EH (cell line): ENCODE measurements at places on chromosomes 6 and 20.
A peak's percentile ranks its signal among the peaks of the same experiment; 100 is the strongest.

- no peak for DNase-seq
Observed at GRCh38 chr20:38032585-38033329, 499 bp downstream of the TTI1 start.

DNA sequence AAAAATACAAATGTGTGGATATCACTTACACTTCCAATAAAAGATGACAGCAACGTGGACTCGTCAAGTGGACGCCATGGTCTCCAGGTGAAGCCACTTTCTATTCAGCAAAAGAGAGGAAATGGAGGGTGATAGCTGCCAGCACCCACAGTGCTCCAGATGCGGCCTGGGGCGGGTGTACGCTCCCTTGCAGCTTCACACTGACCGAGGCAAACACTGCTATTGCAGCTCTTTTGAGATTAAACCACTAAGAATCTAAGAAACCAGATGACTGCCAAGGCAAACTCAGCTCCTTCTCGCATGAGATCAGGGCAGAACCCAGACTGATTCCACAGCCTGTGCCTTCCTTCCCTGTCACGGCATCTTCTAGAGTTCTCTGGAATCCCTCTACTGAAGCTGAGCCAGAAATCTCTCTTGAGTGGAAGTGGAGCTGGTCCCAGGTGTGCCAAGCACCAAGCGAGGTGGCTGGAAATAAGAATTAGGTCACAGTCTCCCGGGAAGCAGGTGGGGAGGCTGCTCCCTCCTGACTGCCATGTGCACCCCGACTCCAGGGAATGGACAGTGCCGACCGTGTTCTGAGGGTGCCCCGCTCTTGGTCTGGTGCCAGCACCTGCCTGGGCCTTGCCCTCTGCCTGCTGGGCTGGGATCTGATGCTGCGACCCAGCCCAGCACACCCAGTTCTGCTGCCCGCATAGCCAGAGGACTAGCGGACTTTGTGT lies 90.1 kb upstream of the AFDN start:
- no peak for DNase-seq

DNA sequence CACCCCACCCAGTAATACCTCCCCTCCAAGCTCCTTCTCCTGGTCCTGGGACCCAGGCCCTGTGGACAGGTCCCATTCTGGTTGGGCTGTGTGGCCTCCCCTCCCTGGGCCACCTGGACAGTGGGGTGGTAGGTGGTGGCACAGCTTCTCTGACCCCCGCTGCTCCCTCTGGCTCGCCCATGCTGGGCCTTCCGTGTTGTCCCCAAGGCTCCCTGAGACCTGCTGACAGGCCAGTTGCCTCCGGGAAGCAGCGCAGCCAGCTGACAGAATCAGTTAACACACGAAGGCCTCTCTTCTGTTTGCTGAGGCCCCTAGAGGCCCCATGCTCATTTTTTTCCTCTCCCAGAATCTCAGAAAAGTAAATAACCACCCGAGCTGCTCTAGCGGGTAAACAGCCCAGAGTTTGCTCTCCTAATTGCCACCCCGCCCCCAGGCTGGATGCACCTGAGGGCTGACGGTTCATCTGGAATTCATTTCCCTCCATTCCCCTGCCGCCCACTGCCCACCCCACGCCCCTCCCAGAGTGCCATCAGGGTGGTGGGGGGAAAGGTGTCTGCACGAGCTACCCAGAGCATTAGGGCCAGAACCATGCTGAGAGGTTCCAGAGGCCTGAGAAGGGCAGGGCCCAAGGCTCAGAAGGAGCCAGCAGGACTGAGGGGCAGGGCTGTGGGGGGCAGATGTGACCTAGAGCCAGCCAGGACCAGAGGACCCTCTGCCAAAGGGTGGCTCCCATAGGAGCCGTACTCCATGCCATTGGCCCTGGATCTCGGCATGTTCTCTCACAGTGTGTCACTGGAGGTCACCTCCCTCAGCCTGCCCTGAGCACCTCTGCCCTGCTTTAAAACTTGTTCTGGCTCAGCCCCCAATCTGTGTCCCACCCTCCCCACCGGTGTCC lies 157.5 kb downstream of the GRM4 start:
- no peak for DNase-seq

DNA sequence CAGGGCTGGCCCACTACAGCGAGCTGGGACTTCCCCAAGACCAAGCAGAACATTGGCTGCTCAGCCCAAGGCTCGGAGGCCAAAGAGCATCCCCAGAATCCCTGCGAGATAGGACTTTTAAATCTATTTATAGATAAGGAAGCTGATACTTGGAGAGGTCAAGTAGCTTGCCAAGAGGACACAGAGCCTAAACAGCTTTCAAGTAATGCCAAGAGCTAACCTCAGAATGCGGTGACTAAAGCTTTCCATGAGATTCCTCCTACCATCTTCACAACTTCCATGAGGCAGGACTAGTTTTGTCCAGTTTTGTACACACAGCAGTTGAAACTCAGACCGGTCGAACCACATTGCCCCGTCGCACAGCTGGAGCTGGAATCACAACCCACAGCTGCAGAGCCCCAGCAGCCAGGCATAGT lies 168.1 kb upstream of the TOP1 start:
- DNase-seq = peak; percentile 94

DNA sequence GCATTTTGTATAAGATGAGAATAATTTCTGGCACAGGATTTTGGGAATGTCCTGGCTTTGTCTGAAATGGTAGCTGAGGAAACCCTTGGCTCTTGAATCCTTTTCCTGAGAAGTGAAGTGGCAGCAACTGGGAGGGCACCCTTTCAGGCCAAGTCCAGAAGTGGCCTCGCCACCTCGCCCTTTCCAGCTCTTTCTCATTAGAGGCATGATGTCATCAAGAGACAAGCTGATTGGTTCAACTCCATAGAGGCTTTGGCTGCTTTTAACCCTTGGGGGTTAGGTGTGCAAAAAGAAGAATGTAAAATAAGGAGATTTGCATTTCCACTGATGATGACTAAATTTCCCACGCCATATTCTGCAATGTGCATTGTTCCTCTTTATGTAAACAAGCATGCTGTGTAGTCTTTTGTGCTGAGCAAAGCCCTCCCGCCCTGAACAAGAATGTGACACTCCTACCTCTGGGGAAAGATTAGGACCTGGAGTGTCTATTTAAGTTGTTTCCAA lies 116.5 kb downstream of the TCP11 start:
- peak; percentile 66 for DNase-seq

GRCh38 chr20:62682912-62683517 lies 25.6 kb upstream of the NTSR1 start:
- DNase-seq = no peak

DNA sequence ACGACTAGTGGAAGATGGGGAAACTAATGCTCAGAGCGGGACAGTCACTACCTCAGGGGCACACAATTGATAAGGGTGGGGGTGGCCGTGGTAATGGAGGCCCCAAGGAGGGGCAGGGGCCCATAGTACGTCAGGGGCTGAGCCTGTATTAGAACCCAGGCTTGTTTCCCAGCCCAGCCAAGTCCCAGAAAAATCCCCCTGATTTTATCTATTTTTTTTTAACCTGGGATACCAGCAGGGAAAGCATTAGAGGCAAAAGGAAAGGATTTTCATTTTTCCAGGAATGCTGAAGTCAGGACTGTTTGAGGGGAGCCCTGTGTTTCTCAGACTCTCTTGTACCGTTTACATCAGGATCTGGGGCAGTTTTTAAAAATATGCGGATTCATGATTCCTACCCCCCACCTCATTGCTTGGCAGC lies 382 bp downstream of the MYH7B start:
- DNase-seq = no peak

GRCh38 chr6:42313038-42313437 lies 95.4 kb upstream of the MRPS10 start:
- DNase-seq = peak; percentile 92

- DNase-seq = peak; percentile 51
Observed at GRCh38 chr6:124869416-124869815, 92.8 kb upstream of the RNF217 start.

DNA sequence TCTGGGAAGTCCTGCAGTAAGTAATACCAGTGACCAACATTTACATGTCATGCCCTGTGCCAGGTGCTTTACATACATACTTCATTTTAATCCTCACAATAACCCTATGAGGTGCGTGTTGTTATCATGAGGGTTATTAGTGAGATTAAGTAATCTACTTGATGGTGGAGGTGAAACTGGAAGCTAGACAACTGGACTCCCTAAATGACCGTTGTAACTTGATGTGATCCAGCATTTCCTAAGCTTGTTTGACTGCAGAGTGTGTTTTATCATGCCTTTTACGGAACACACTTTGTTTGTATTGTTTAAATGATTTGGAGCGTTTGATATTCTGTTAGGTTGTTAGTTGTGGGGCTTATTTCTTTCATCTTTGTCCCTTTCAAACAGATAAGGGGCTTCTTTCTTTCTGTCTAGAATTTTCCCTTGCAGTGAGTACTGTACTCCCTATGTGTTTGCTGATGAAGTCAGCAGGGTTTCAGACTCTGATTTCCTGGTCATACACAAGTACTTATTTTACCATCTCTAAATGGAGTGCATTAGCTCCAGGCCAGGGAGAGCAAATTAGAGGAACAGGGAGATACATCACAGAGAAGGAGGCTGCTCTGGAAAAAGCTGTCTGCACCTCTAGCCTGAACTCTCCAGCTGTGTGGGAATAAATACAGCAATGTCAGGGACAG lies 29.7 kb downstream of the CHMP4B start:
- no peak for DNase-seq

DNA sequence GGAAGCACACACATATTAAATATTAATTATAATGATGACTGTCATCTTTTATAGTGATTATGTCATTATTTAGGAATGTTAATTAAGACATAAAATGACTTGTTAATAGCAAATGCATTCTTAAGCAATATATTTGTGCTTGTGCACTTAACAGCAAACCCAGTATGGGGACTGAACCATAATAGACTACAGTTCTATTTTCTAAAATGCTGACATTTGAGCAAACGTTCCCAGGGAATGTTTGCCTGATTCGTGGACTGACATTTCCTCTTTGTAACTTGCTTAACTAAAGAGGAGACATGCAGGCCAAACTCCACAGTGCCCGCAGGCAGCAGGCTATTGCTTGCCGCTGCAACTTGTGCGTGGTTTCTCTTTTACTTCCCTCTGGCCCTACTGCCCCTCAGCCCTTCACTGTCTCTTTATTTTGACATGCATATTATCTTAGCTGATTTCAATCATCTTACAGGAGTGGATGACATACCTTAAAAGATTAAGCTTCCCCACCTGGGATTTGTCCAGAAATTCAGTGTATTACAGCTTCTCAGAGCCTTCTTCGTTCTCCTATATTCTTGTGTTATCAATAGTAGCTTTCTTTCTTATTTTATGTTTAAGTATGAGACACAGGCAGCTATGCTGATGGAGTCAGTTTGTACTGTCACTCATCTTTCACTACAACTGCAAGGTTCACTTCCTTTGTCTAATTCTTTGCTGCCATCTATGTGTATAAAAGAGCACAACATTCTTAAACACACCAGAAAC lies 141.5 kb downstream of the GMDS start:
- DNase-seq = peak; percentile 67

- DNase-seq = no peak
Observed at GRCh38 chr6:4397307-4397706, 261.9 kb upstream of the ECI2 start.

- peak; percentile 34 for DNase-seq
Observed at GRCh38 chr6:140281236-140281635, 906.8 kb upstream of the CITED2 start.

GRCh38 chr6:16698997-16699868 lies 62.0 kb downstream of the ATXN1 start:
- DNase-seq = peak; percentile 36

DNA sequence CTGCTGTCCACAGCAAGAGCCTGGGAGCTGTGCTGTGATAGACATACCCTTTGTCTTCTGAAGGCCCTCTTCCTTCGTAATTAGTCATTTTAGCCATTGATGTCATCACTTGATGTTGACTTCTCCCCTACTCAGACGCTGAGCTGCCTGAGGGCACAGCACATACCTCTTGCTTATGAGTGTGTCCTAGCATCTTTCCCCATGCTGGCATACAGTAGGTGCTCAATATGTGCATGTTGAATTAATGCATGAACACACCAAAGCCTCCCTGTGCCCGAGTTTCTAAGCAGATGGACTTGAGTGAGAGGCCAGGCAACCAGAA lies 35.8 kb upstream of the FAM83D start:
- DNase-seq = peak; percentile 5

DNA sequence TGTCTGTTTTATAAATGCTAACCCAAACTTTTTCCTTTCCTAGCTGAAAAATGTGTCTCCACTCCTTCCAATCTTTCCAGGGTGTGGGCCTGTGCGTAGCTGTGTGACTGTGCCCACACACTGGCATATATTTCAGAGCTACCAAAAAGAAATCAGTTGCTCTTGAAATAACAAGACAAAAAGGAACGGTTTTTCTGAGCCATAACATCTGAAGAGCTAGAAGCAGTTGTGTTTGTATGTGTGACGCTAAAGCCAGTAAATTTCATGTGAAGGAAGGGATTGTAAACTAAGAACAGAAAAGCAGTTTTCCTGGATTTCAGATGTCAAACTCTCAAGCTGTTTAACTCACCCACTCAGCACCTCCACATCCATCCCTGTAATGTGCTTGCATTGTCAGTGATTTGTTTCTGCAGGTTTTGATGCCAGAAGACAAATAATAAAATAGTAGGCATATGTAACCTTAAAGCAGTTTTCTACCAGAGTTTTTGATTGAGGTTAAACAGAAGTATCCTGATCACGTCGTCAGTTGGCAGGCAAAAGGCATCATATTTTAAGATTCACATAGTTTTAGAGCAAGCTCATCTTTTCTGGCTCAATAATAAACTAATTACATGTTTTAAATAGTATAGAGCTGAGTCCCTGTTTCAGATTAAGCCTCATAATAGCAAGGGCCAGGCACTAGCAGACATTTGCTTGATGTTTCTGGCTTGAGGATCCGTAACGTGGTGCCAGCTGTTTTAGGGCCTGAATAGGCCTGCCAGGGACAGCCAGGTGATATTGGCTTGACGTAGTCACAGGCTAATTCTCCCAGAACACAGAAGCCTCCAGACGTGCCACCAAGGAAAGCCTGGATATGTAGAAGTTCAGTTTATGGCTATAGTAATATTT lies 90.9 kb downstream of the FOXO3 start:
- peak; percentile 92 for DNase-seq

- peak; percentile 40 for DNase-seq
Observed at GRCh38 chr6:159608961-159609651, 83.9 kb downstream of the SOD2 start.

DNA sequence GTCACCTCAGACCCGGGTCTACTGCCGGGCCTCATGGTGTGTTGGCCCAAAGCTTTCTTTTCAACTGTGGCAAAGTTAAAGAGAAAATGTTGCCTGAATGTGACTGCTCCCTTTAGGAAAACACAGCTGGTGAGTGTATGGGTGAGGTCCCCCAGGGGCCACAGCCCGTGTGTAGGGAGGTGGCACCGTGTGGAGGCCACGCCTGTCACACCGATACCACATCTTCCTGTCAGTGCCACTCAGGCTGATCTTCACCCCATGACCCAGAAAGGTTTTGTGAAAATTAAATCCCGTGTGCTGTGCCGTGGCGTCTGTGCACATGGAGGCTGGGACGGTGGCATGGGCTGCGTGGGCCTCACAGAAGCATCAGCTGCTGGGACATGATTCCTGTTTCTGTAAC lies 10.7 kb upstream of the ADRM1 start:
- DNase-seq = no peak
